ENCODE measurements at places on chromosomes 1 and 21. TPM values are rescaled to one million over a fixed set of nuclear protein-coding genes. Genes with fewer than 3 reads are reported as not detected.

Gene C1orf53
- total RNA-seq: 7.4 TPM

Gene ATAD3C
- 0.51 TPM for total RNA-seq

Gene SIKE1
- total RNA-seq: 40.2 TPM

Gene HAO2
- total RNA-seq: not detected

Gene FABP3
- total RNA-seq: 3,048 TPM

- no peak for DNase-seq
Observed at GRCh38 chr1:36034692-36035091, 49.2 kb upstream of the TEKT2 start.

DNA sequence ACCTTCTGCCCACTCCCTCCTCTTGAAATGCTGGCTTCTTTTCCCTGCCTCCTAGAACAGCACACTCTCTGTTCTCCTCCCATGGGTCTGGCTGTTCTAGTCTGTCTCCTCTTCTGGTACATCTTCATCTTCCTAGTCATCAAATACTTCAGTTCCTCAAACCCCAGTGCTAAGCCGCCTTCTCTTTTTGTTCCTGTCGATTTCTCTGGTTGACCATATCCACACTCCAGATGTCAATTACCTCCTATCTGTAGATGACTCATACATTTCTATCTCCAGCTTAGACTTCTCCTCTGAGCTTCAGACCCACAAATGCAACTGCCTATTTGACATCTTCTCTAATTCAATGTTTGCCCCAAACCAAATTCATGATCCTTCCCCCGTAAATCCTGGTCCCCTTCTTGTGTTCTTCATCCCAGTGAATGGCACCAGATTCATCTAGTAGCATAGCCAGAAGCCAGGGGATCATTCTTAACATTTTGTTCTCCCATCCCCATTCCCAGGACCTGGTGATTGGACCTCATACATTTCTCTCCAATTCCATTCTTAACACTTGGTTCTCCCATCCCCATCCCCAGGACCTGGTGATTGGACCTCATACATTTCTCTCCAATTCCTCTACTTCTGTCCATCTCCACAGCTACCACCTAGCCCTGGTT lies 35.9 kb downstream of the USP24 start:
- no peak for DNase-seq

DNA sequence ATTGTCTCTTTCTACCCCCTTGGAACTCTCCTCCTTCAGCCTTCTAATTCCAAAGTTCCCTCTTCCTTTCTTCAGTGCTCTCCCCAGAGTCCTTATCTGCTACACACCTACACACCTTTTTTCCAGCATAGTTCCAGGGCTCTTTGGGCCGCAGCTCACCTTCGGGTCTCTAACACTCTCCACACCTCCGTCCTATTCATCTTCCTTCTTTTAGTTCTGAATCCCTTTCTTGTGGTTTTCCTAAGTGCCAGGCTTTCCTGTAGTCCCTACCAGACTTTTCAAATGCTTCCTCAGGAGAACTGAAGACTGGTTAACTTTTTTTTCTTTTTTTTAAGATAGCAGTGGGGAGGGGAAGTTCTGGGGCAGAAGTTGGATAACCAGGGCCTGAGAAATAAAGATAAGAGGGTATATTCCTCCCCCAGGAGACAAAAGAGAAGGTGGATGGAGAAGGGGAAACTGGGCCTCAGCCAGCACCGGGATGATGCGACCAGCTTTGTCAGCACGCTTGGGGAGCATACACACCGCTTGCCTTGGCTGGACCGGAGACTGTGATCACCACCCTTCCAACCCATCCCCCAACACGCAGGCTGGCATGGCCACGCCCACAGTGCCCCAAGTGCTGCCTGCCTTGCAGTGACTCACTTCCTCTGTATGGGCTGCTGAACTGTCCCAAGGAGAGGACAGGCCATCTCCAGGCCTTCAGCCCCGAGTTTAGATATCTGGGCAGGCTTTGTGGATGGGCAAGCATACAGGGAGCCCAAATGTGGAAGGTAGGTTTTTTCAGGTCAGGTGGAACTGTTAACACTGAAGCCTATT lies 2.5 kb upstream of the CERS2 start:
- DNase-seq: peak; percentile 94

DNA sequence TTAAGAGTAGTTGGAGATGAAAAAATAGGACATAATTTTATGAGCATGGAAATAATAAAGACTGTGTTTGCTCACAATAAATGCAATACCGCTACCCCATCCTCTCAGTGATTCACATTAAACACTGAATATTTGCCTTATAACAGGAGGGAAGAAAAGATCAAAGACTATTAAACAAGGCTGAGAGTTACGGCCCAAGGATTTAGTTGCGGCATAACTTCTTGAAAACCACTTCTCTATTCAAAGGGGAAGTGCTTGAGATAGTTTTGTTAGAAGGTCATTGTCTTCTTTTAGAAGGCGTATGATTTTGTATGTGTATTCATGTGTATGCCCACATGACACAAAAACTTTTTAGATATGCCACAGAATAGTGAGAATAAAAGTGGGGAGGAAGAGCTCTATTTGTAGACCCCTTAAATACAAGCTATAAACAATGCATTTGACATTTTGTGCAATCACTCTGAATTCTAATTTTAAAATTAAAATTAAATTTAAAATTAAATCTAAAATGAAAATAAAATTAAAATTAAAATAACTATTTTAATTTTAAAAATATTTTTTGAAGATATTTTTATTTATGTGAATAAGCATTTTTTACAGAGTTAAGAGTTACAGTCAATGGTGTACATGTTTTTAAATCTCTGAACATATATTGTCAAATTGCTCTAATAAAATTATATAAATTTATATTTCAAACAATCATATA lies 986.6 kb upstream of the ADAMTS5 start:
- no peak for DNase-seq

- DNase-seq: no peak
Observed at GRCh38 chr1:205963352-205964155, 20.3 kb upstream of the SLC26A9 start.

GRCh38 chr1:12135612-12136011 lies 31.2 kb upstream of the TNFRSF1B start:
- DNase-seq: no peak

- DNase-seq: no peak
Observed at GRCh38 chr1:116259663-116260062, 113.4 kb upstream of the ATP1A1 start.
